ENCODE measurements at places on chromosomes 7 and 10.

GRCh38 chr10:67722113-67722512 is 26.1 kb upstream of the CTNNA3 start:
- no peak for DNase-seq

DNA sequence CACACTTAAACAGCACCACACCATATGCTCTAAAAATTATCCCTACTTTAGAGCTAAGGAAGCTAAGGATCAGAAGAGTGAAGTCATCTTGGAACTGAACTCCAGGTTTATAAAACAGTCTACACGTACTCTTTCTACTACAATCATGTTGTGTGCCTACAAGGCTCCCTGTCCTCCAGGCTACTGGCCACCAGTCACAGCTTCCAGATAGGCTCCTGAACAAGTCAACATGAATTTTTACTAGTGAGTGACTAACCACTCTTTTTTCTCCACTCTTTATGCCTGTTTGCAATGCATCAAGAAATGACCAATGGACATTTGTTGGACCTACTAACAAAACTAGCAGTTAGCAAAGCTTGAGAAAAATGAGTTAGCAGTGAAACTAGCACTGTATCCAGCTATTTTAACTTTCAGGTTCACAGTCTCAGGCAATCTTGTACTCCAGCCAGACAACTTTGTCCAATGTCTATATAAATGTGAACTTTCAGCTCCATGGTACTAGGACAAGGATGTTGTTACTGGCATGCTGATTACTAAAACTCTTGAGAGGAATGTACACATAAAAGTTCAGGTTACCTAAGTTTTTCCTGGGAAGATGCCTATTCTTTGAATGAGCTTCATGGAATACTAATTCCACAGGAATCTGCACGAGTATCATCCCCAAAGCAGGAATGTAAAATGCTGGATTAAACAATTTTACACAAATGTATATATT is 180.0 kb downstream of the BTAF1 start:
- DNase-seq = no peak

GRCh38 chr10:100653957-100654781 is 91.2 kb upstream of the PAX2 start:
- DNase-seq = no peak

GRCh38 chr10:59634102-59634501 is 75.5 kb downstream of the SLC16A9 start:
- DNase-seq = no peak

- no peak for DNase-seq
These were observed 82.5 kb downstream of the ZNF365 start for GRCh38 chr10:62456611-62457101.

- DNase-seq = no peak
These were observed 41.6 kb downstream of the TCERG1L start for GRCh38 chr10:131269776-131270460.

DNA sequence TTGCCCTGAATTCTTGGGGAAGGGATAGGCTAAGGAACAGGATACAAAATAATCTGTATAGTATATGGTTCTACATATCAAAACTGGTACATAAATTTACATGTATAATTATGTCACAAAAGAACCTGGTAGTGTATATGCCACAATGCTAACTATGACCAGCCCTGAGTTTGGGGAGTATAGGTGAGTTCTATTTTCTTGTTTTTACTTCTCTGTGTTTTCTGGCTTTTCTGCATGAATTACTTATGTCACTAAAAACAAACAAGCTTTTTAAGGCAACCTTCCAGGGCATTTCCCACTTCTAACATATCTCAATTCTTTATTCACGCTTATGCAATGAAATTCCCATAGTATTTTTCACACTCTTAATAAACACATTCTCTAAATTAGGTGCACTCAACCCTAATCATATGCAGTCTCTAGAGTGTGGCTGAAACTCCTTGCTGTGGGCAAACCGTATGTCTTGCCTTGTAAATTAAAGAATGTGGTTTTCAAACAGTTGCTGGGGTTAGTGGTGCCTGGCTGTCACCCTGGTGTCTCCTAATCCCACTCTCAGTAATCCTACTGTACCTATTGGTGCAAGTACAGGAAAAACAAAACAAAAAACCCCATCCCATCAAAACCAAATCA is 14.0 kb upstream of the INSIG1 start:
- no peak for DNase-seq

GRCh38 chr10:69220507-69220906 is 375 bp downstream of the HKDC1 start:
- DNase-seq = no peak

DNA sequence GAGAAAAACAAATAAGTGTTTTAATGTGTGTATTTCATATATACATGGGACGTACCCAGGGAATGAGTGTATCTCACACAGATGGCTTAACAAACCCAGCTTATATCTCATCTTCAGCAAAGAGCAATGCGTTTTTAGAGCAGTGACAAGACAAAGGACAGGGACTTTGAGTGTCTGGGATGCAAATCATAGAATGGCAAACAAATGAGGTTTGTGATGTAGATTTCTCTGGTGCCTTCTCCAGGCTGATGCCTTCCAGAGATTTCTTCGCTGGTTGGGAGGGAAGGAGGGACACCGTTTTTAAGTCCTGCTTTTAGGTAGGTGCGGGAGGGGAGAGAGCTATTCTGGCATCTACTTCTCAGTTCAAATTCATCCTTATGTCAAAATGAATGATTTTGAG is 16.6 kb downstream of the LANCL2 start:
- DNase-seq = no peak

GRCh38 chr10:77927402-77928246 is 1.1 kb upstream of the DLG5 start:
- DNase-seq = no peak

GRCh38 chr7:129225206-129225930 is 538 bp downstream of the AHCYL2 start:
- DNase-seq = peak; percentile 28

DNA sequence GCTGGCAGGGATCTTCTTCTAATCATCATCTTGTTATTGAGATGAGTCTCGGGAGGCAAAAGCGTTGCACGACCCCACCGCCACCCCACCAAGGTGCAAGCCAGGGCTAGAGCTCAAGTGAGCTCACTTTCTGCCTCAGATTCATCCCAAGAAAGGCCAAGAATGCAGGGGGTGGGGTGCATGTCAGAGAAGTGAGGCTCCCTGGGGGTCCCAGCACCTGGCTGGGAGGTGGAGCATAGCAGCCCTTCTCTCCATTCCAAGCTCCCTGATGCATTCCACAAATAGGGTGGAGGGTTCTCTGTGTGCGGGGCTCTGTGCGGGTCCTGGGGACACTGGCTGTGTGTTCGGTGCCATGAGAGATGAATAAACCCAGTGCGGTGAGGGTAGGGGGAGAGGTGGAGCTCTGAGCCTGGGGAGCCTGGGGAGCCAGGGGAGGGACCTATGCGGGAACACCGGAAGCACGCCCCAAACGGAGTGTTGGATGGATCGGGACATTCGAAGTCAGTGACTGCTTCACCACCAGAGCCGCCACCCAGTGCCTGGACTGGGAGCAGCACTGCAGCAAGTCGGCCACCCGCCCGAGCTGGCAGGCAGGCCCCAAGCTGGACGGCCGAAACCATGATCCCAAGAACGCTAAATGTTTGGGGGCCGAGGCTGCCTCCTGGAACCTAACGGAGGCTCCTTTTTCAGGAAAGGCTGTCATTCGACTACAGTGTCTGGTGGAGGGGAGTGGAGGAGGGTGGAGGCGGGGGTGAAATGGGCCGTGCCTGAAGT is 17.9 kb upstream of the HMX3 start:
- no peak for DNase-seq

- no peak for DNase-seq
These were observed 114.1 kb downstream of the LHFPL3 start for GRCh38 chr7:104442481-104442880.

DNA sequence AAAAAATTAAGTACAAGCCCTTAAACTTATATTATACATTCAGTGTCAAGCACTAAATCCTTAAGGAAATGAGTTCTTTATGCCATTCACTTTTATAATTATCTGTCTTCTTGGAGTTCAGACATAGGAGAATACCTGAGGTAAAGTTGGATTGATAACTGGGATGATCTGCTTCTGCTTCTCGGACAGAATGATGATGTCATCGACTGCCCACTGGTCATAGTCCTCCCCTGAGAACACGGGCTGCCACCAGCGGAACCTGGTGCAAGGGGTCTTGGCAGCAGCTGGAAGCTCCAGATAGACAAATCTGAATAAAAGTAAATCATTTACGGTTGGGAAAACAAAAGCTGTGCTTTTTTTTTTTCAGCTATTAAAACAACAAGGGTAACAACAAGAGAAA is 148.2 kb upstream of the SLC26A5 start:
- DNase-seq = no peak

GRCh38 chr7:36860681-36861080 is 136.4 kb upstream of the AOAH start:
- DNase-seq = no peak

DNA sequence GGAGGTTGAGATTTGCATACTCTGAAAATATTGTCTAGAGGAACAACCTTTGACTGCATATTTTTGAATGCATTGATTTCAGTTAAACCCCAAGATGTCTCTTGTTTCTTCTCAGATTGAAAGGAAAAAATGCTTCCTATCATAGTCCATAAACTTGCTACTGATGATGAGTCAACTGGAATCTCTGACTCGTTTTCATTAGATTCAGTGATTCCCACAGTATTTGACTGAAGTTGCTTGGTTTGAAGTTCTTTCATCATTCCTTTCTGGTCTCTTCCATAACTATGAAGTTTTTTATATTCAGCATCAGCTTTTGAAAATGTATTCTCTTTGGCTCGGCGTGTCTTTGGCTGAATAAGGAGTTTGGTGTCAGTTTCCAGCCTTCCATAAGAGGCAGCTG is 10.7 kb downstream of the PEX1 start:
- no peak for DNase-seq

DNA sequence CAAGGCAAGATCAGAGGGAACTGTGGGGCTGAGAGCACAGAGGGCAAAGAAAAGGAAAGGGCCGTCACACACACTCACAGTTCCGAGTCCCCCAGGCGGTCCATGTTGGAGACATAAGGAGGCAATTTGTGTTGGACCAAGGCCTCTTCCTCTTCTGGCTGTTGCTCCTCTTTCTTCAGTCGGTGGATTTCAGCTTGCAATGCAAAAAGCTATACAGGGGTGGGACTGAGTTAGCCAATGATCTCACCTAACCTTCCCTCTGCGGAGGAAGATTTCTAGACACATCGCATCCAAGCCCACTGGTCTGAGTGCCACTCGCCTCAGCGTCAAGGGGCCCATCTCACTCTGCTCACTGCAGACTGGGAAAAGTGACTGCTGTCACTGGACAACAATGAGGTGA is 5.5 kb downstream of the WDR91 start:
- DNase-seq = no peak

- no peak for DNase-seq
These were observed 250.9 kb downstream of the TWIST1 start for GRCh38 chr7:18866359-18867036.

GRCh38 chr10:17231788-17232187 is 3.7 kb downstream of the VIM start:
- no peak for DNase-seq

- DNase-seq = no peak
These were observed 50.6 kb downstream of the PRTFDC1 start for GRCh38 chr10:24901686-24902399.

DNA sequence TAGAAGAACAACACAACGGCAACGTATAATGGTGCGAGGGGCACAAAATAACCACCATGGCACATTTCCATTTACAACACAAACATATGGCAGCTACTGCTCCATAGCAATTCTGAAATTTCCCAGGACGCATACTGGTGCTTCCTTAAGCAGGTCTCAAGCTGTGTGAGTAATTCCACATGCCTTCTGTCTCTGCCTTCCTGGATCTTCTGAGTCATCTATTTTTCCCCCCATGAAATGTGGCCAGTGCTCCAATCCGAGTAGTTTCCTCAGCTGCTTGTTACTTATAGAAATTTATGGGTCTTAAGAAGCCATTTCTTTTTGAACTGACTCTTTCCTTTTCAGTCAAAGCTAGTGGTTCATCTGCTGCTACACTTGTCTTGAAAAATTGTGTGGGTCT is 256.6 kb upstream of the KLF6 start:
- no peak for DNase-seq

- no peak for DNase-seq
These were observed 1126.1 kb upstream of the LRRN3 start for GRCh38 chr7:109964780-109965179.

DNA sequence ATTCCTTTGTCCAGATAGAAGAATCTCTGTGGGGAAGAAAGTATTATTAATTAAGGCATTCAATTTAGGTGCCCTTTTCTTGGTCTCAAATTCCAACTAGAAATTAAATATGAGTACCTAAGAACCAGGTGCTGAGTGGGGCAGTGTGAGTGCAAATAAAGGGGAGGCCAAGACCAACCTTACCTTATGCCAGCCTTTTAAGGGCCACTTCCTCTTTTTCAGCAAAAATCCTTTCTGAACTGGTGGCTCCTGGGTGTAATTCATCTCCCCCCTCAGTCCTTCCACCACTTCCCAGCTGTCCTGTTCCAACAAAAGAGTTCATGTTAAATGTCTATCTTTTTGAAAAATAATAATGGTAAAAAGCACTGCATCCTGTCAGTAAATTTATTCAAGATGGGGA is 108.2 kb downstream of the OSBPL3 start:
- no peak for DNase-seq

DNA sequence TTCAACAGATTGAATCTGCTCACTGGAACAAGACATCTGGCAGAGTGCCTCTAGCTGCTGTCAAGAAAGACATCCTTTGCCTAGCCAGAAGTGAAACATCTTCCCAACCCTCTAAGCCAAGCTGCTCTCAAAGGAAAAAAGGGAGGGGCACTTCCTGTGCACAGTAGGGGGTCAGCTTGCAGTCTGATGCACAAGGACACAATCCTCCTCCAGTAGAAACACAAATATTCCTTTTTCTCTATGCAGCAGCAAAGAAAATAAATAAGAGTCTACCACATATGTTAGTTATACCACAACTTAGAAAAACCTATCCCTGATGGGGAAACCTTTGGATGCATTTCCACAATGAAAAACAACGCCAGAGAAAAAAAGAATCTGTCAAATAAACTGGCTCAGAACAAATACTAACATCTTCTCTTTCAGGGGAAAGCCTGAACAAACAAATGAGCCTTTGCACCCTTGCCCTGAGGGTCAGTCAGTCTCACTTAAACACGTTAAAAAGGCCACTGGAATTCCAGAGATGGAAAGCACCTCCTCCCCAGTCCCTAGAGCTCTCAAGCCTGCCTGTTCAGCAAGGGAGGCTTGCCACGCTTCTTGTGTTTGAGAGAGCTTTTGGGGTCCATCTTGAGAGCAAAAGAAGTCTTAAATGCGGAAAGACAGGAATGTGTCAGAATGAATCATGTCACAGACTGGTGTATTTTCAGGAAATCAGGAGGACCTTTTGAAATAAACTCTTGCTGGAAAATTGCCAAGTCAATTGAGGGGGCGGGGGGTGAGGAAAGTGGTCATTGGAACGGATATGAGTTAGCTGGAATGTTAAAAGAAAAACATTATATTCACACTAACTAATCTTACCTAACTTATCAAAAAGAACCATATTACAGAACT is 7.5 kb downstream of the LAMB1 start:
- no peak for DNase-seq

DNA sequence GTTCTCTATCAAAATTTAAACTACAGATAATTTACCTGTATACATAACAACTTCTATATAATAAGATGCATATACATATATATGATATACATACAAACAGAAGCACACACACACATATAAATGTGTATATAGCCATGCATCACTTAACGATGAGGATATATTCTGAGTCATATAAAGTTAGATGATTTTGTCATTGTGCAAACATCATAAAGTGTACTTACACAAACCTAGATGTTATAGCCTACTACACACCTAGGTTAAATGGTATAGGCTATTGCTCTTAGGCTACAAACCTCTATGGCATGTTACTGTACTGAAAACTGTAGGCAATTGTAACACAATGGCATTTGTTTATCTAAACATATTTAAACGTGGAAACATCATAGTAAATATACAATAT is 937.6 kb upstream of the KCND2 start:
- DNase-seq = no peak

- DNase-seq = no peak
These were observed 95.3 kb upstream of the MACROH2A2 start for GRCh38 chr10:69957241-69957885.
